ENCODE measurements at places on chromosomes 16 and 17. TPM values are rescaled to one million over a fixed set of nuclear protein-coding genes. Genes with fewer than 3 reads are reported as not detected.

DNA sequence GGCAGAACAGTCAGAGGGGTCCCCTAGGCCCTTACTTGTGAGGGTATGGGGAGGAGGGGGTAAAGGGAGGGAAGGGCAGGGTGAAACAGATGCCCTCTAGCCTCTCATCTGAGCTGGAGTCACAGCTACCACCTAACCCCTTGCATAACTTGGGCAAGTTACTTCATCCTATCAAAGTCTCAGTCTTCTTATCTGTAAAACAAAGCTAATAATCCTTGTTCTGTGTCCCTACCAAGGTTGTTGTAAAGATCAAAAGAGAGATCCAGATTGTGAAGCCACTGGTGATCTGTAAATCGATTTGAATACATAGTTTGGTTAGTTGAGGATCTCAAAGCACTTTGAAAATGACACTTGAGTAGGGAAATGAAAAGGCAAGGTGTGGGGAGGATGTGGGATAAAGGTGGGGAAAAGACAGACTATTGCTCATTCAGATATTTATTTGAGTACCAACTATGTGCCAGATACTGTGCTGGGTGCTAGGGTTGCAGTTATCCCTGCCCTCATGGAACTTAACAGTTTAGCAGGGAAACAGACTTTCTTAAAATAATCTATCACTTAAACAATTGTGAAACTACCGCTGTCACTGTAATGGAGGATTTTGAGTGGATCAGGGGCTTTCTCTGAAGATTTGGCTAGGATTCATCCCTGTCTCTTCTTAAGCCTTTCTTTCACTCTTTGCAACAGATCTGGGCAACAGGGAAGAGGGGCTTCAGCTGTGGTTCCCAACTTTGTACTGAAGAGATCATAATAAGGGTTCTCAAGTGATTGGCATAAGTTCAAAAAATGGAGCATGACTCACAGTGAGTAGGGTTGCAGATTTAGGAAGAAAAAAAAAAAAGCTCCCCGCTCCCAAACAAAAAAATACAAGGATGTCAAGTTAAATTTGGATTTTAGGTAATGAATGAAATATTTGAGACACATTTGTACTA is 3.0 kb downstream of the HEATR9 start:
- H3K27me3 ChIP-seq, result no peaks in the 10 kb centered on the region
- H3K4me3 ChIP-seq, result no peak overlapping the region
- H3K4me1 ChIP-seq, result no peaks in the 10 kb centered on the region
- no peak overlapping the region for H3K27ac ChIP-seq
- DNase-seq, result no peak

DNA sequence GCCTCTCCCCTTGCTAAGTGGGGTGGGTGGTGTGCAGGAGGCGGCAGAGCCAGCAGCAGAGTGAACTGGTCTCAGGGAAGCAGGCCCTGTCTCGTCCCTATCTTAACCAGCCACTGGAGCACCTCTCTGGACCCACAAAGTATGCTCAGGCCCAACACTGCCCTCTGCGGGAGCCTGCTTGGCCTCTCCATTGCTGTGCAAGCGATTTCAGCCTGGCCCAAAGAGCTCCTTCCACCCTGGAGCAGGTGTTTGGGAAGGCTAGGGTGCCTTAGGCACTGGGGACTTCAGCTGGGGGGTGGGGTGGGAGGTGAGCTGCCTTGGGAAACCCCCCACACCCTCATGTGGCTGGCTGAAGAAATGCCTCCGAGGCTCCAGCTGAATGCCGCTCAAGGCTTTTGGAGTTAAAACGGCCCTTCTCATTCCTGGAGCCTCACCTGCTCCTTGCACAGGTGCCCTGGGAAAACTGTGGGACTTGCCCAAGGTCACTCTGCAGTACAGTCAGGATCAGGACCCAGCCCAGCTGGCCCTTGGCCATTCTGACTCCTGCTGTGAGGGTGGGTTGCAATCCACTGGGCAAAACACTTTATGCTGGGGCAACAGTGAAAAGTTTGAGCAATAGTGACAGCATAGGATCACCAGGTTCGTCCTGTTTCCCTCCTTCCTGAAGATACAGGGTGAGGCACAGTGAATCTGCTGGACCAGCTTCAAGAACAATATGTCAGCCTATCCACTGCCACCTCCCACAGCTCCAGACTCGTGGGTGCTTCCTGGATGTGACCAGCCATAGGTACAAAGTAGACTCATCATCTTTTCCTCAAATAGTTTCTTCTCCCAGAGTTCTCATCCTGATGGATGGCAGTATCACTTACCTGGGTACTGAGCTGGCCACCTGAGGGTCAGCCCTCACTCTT is 5.9 kb upstream of the UBE2O start:
- H3K27ac ChIP-seq, result no peak overlapping the region
- H3K36me3 ChIP-seq, result no peaks in the 10 kb centered on the region
- H3K4me3 ChIP-seq, result no peak overlapping the region
- H3K27me3 ChIP-seq, result no peaks in the 10 kb centered on the region
- H3K4me1 ChIP-seq, result no peaks in the 10 kb centered on the region

- H3K4me3 ChIP-seq, result no peak overlapping the region
- no peak overlapping the region for H3K27ac ChIP-seq
- no peak for DNase-seq
- H3K27me3 ChIP-seq, result no peaks in the 10 kb centered on the region
- H3K36me3 ChIP-seq, result no peaks in the 10 kb centered on the region
- no peaks in the 10 kb centered on the region for H3K4me1 ChIP-seq
These were observed 488.6 kb downstream of the CDH8 start for GRCh38 chr16:61547626-61548025.

GRCh38 chr17:4514206-4514605 is 15.5 kb downstream of the SPNS2 start:
- H3K4me3 ChIP-seq, result no peak overlapping the region
- no peak overlapping the region for H3K27ac ChIP-seq
- no peak for DNase-seq
- H3K36me3 ChIP-seq, result no peaks in the 10 kb centered on the region

DNA sequence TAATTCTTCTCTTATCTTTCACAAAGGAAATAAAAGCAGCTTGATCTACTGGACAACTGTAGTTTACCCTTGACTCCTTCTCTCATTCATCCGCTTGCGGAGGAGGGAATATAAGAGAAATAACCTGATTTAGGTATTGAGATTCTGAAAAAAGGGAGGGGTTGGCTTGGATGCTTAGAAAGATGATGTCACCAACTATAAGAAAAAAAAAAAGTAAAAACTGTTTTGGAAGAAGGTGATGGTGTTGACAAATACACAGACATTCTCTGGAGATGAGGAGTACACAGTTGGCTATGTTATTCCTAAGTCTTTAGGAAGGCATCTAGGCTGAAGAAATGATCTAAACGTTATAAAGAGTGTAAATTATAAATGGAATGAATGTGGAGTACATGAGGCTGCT is 103.3 kb downstream of the TMEM114 start:
- no peaks in the 10 kb centered on the region for H3K4me1 ChIP-seq
- H3K27ac ChIP-seq, result no peak overlapping the region
- DNase-seq, result no peak
- H3K36me3 ChIP-seq, result no peaks in the 10 kb centered on the region

- peaks cover 18% of the 10 kb centered on the region for H3K27me3 ChIP-seq
- no peak for DNase-seq
- no peak overlapping the region for H3K27ac ChIP-seq
These were observed 1.7 kb upstream of the COL1A1 start for GRCh38 chr17:50203086-50203485.

DNA sequence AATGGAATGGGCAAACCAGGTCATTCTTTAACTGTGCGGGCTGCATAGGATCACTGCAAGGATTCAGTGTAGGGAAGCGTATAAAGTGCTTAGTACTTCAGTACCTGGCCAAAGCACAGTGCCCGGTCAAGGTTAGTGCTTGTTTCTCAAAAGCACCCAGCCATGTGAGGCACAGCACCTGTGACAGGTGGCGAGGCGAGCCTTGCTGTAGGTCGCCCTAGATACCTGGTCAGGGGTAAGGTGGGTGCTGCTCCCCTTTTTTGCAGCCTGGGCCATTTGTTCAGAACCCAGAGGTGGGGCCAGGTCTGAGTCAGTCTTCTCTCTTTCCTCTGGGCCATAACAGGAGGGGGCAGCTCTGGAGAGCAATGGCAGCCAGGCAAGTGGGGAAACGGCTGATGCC is 172.0 kb downstream of the IRF8 start:
- H3K27me3 ChIP-seq, result peaks cover 25% of the 10 kb centered on the region
- no peaks in the 10 kb centered on the region for H3K4me1 ChIP-seq
- H3K4me3 ChIP-seq, result no peak overlapping the region
- DNase-seq, result no peak
- H3K36me3 ChIP-seq, result no peaks in the 10 kb centered on the region
- H3K27ac ChIP-seq, result no peak overlapping the region

- peaks cover 88% of the 10 kb centered on the region for H3K36me3 ChIP-seq
- no peaks in the 10 kb centered on the region for H3K27me3 ChIP-seq
- H3K4me1 ChIP-seq, result peaks cover 21% of the 10 kb centered on the region
- H3K4me3 ChIP-seq, result no peak overlapping the region
- no peak overlapping the region for H3K27ac ChIP-seq
These were observed 68.2 kb downstream of the MYO18A start for GRCh38 chr17:29111816-29112499.

DNA sequence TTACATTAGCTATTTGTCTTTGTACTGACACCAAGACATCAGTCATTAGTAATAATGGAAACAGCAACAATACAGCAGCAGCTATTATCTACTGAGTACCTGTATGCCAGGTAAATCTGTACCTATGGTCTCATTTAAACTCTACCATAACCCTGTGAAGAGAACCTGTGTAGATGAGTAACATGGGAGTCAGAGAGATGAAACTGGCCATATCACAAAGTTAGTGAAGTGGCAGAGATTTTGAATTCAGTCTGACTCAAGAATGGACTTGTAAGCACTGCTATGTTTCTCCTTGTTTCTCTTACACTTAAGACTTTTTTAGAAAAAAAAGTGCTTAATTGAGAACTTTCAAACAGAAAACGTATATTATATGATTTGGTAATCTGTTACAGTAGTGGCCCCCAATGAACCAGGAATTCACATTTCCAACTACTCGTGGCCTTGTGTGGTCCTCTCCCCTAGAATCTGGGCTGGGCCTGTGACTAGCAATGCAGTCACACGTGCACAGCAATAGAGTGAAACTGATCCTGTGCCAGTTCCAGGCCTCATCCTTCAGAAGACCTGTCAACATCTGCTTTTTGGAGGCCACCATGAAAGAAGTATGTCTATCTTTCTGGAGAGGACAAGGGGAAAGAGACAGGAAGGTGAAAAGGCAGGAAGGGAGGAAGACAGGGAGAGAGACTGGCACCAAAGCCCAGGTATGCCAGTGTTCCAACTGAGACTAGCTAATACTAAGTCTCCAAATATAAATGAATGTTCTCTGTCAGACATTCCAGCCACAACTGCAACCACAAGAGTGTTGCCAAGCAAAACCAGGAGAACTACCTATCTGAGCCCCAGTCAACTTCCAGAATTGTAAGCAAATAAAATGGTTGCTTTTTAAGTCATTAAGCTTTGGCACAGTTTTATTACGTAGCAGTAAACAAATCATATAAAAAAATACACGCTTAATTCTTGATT is 12.0 kb downstream of the CRLF3 start:
- no peak for DNase-seq
- H3K27ac ChIP-seq, result no peak overlapping the region
- H3K4me1 ChIP-seq, result no peaks in the 10 kb centered on the region
- H3K4me3 ChIP-seq, result no peak overlapping the region
- H3K27me3 ChIP-seq, result no peaks in the 10 kb centered on the region

GRCh38 chr16:12323007-12323758 is 346.6 kb downstream of the SNX29 start:
- no peaks in the 10 kb centered on the region for H3K36me3 ChIP-seq
- DNase-seq, result no peak
- H3K27me3 ChIP-seq, result no peaks in the 10 kb centered on the region

- peaks cover 34% of the 10 kb centered on the region for H3K4me1 ChIP-seq
- no peaks in the 10 kb centered on the region for H3K27me3 ChIP-seq
- peak overlapping the region; percentile 73 for H3K27ac ChIP-seq
- peak; percentile 56 for DNase-seq
- peaks cover 14% of the 10 kb centered on the region for H3K36me3 ChIP-seq
These were observed 740 bp upstream of the ATP6V0D1 start for GRCh38 chr16:67481561-67482232.

DNA sequence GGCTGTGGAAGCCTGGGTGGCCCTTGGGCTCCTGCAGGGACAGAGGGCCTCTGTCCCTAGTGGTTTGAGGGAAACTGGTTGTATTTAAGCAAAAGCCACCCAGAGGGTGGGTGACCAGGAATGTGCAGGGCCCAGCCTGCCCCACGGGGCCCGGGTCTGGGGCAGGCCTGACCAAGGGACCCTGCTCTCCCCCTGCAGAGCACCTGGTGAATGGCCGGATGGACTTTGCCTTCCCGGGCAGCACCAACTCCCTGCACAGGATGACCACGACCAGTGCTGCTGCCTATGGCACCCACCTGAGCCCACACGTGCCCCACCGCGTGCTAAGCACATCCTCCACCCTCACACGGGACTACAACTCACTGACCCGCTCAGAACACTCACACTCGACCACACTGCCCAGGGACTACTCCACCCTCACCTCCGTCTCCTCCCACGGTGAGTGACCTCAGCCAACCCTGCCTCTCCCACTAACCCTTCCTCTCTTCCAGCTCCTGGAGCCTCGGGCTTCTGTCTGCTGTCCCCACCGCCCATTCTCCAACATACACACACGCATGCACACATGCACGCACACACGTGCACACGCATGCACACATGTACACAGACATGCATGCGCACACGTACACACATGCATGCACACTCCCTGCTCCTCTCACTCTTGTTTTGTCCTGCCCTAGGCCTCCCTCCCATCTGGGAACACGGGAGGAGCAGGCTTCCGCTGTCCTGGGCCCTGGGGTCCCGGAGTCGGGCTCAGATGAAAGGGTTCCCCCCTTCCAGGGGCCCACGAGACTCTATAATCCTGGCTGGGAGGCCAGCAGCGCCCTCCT is 10.4 kb downstream of the GALK1 start:
- peak overlapping the region; percentile 53 for H3K4me3 ChIP-seq
- peaks cover 7% of the 10 kb centered on the region for H3K36me3 ChIP-seq
- no peaks in the 10 kb centered on the region for H3K27me3 ChIP-seq
- peaks cover 12% of the 10 kb centered on the region for H3K4me1 ChIP-seq

DNA sequence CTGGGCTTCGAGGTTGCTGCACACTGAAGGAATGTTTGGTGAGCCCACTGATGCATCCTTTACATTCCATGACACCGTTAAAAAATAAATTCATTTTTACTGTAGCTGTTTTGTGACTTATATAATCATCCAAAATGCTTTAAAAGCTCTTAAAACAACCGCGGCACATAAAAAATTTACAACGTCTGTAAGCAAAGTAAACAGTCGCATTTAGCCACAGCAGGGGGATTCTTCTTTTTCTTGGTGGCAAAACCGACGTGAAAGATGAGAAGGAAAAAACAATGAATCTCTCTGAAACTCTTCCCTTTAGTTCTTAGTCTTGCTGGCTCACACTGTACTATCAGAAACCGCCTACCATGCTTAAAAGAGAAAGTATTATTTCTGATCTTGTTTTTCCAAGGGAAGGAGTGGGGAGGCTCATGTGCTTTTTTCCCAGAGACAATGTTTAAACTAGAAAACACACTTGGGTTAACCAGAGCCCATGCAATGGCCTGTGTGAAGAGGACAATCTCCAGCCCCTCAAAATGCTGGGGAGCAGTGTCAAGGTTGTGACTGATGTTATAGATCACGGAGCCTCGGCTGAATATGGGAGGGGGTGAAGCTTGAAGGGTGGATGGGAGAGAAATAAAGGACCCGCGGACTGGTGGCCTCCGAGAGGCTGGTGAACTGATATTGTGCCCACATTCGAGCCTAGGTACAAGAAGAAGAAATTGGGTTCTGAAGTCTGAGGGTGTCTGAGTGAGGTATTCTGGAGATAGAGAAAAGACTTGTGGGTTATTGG is 91.1 kb downstream of the IRF8 start:
- H3K27me3 ChIP-seq, result peaks cover 64% of the 10 kb centered on the region
- DNase-seq, result no peak
- H3K36me3 ChIP-seq, result no peaks in the 10 kb centered on the region
- H3K27ac ChIP-seq, result no peak overlapping the region

The PRDM7 gene
- not detected for total RNA-seq

The EME1 gene
- 0.70 TPM for total RNA-seq

The PLA2G10 gene
- not detected for total RNA-seq

The MEFV gene
- 0.69 TPM for total RNA-seq

The NME4 gene
- total RNA-seq, result 84.9 TPM

Data from heart left ventricle (tissue), 16 donors.